ENCODE measurements at places on chromosomes 6 and 20. TPM values are rescaled to one million over a fixed set of nuclear protein-coding genes. Genes with fewer than 3 reads are reported as not detected.

PMEPA1 gene
- 16.2 TPM for polyA plus RNA-seq

PTCRA gene
- polyA plus RNA-seq: 0.41 TPM

HRH3 gene
- polyA plus RNA-seq: not detected

C6orf132 gene
- 5.0 TPM for polyA plus RNA-seq

SOBP gene
- polyA plus RNA-seq: 11.0 TPM

WFDC5 gene
- polyA plus RNA-seq: not detected

DNA sequence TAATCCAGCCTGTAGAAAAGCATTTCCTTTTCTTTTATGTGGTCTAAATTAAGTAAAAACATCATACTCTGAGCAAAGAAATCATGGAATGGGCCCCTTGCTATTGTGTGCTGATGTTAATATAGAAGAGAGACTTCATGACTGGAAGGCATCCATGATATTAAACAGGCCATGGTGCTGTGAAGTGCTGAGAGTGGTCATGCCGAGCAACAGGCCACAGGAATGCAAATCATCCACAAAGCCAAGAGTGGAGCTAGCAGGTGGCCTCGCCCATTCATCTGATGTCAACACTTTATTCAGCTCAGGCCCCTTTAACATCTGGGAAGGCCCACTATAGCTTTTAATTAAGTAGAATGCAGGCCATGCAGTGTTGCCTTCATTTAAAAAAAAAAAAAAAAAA lies 115.2 kb upstream of the HMGCLL1 start:
- DNase-seq: no peak

DNA sequence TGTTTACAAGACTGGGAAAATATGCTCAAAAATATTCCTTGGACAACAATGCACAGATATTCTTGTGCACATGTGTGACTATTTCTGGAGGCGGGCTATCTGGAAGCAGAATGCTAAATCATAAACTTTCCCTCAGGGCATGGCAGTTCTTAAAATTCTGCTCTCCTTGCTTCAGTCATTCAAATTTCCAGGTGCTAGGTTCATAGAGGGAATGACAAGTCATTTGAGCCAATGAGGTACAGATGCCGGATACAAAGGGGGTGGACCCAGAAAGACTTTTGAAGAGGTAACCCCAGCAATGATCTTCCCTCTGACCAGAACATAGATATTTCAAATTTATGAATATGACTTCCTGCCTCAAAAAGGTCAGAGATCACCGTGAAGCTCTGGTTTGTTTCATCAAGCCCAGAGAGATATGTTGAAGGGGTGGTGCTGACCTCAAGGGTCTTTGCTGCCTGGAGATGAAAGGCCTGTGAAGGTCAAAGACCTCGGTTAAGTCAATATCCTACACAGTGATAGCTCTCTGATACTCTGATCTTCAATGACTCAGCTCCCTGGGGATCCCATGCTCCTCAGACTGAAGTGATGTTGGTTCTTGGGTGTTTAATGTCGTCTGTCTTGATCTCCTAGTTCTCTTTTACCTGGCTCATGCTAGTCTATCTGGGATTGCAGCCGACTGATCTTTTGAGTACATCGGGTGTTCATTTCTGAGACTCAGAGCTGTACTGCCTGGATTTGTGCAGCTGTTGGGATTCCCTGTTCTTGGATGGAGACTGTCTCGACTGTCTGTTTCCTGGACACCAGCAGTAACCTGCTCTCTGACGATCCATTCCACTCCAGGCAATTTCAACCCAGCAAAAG lies 47.5 kb upstream of the TSHZ2 start:
- DNase-seq: no peak

GRCh38 chr20:11274141-11274594 lies 600.4 kb upstream of the JAG1 start:
- DNase-seq: peak; percentile 77

DNA sequence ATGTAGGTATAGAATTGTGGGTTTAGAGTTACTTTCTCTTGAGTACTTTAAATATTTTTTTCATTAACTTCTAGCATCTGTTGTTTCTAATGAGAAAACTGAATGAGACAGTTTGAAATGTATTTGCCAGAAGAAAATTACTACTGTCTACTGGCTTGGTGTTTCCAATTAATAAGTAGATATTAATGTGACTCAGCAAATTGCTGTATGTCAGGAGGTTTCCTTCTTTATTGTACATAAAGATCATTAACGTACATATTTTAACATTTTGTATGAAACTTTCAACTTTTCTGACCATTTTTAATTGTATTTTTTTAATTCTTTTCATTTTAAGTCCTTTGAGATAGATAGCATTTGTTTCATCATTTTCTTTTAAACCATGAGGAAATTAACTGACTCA lies 135.1 kb upstream of the SLC22A23 start:
- DNase-seq: no peak

GRCh38 chr6:132136981-132137380 lies 185.8 kb upstream of the CCN2 start:
- no peak for DNase-seq

- no peak for DNase-seq
These were observed 379.9 kb downstream of the C6orf118 start for GRCh38 chr6:164929408-164929977.

DNA sequence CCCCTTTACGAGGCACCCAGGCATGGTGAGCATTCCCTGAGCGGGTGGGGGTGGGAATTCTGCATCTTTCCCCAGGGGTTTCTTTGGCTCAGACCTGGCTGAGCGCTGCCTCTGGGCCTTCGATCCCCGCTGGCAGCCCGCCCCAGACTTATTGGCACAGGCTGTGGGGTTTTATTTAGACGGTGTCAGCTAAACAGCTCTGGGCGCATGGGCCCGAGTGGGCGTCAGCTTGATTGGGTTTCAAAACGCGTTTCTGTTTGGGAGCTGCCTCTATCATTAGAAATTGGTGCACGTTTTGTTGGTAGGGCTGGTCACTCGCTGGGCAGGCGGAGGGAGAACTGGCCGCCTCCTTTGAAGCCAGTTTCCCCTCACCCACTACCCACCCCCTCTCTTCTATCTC lies 21.0 kb downstream of the PMEPA1 start:
- DNase-seq: no peak

- no peak for DNase-seq
These were observed 640 bp downstream of the SAYSD1 start for GRCh38 chr6:39114388-39114703.

- DNase-seq: peak; percentile 11
These were observed 123.1 kb downstream of the GRIK2 start for GRCh38 chr6:101516578-101516977.

DNA sequence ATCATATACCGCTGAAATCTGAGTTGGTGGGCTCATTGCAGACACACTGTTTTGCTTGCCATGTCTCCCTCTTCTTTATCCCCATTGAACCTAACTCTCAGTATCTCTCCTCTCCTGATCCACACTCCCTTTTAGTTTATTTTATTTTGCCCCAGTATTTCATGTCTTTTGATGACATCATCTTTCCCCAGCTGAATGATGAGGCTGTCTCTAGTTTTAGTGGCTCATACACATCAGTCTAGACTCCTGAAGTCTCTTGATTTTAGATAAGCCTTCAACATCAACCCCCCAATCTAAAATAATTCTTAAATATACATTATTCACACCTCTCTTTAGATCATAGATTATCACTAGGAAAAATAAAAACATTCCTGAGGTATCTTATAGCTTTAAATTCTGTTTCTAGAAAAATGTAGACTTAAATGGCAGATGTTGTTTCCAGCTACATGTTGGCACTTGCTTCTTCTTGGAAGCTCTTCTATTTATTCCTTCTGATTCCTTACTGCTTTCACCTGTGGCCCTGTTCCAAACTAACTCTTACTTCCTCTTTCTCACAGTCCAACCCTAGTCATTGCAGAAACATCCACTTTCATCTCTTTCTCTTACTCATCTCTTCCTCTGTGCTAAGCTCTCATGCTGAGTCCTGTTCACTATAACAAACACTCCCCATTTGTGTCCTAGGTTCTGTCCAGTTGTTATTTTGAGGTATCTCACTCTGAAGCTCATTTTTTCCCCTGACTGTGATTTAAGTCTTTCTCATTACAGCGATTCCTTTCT lies 191.9 kb upstream of the SLC35B3 start:
- no peak for DNase-seq

GRCh38 chr6:89932245-89932802 lies 38.1 kb downstream of the GJA10 start:
- DNase-seq: no peak

DNA sequence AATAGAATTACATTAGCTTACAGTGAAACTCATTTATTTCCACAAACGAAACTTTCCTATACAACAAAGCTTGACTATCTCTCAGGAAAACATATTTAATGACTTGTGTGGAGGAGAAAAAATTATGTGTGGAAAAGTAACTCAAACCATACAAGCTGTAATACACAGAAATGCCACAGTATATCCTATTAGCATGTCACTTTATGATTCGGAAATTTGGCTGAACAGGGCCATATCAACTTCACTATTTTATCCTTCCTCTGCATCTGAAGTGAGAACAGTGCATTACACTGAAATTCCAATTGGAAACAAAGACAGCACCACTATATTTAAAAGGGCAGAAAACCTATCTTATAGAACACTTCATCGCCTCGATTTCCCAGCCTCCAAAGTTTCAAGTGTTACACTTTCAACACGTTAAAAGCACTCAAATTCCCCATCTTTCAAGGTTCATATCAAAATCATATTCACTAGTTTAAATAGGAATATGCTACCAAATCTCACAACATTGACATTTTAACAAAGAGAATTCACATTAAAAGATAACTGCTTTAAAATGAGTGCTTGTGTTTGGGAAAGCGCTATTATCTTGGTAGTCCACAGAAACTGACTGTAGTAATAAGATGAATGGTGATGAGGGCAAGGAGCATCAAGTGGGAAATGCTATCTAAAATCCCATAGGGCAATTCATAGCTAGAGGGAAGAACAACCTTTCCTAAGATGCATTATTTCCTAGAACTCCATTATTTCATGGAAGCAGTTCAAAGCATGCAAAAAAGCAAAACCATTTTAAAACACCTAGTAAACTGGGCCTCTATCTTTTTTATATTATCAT lies 1.8 kb downstream of the REV3L start:
- no peak for DNase-seq

GRCh38 chr6:160349020-160349441 lies 853 bp downstream of the SLC22A3 start:
- DNase-seq: no peak

- DNase-seq: no peak
These were observed 40.4 kb upstream of the FAM83C start for GRCh38 chr20:35332540-35333200.

DNA sequence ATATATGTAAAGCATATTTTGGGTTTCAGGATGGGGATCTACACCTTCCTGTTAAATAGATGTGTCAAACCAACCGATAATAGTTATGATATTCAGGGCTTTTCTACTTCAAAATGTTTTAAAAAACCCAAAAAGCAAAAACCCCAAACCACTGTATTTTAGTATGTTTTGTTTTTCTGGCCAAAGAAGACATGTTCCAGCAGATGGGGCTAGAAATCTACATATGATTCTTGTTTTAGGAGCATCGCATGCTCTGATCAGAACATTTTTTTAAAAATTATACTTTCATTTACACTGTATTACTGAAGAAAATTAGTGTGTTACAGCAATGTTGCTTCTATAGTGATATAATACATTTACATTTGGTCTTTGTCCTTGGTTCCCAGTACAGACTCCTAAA lies 11.0 kb downstream of the RMND1 start:
- no peak for DNase-seq

- DNase-seq: no peak
These were observed 16.5 kb upstream of the CNKSR3 start for GRCh38 chr6:154526996-154527395.

GRCh38 chr20:31721408-31722256 lies 1.0 kb downstream of the BCL2L1 start:
- DNase-seq: no peak

- DNase-seq: peak; percentile 73
These were observed 3.1 kb upstream of the CABLES2 start for GRCh38 chr20:62409931-62410745.

DNA sequence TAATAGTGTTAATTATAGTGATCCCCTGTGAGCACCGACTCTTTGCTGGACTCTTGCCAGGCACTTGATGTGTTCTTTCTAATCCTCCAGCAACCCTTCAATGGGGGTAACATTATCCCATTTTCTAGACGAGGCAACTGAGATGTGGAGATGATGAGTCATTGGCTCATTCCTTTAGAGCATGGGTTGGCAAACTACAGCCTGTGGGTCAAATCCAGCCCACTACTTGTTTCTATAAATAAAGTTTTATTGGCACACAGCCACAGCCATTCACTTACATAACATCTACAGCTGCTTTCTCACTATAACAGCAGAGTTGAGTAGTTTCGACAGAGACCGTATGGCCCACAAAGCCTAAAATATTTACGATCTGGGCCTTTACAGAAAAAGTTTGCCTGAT lies 249.5 kb upstream of the KCNG1 start:
- DNase-seq: no peak

- DNase-seq: no peak
These were observed 72.7 kb downstream of the METTL24 start for GRCh38 chr6:110285306-110286060.

GRCh38 chr20:63947638-63948456 lies 8.4 kb downstream of the UCKL1 start:
- no peak for DNase-seq

DNA sequence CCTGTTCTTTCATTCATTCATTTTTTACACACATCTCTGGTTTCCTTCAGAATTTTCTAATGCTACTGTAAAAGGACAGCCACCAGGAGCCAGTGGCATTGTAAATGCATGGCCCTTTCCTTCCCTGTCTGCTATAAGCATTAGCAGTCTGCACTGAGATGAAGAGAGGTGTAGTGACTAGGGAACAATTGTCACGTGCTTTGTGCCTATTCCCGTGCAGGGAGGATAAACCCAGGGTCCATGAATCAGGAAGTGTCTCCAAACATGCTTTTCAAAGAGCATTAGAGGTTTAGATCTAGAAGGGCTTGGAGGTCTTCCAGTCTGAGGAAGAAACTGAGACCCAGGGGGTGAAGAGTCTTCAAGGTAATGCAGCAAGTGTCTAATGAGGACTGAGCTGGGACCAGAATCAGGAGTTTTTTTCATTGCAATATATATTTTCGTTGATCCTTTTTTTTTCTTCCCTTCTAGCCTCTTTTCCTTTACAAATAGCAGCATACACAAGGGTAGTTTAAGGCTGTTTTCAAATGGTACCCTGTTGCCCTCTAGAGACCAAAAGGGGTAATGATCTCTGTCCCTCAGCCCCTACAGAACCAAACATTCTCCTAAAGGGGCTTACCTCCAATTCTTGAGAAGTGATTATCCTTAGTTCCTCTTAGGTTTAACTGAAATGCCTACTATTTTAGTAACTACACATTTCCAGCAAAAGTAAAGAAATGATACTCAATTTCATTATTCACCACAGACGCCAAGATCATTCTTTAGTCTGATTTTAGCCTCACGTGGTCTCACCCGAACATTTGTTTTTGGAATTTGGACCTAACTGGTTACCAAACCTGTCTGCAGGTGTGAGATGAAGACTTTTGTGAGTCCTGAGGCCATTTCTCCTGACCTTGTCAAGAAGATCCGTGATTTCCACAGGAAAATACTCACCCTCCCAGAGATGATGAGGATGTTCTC lies 6.6 kb downstream of the TRIM15 start:
- DNase-seq: peak; percentile 31

GRCh38 chr6:82410151-82410648 lies 46.6 kb downstream of the TPBG start:
- no peak for DNase-seq
